ENCODE measurements at places on chromosomes 7 and 10. TPM values are rescaled to one million over a fixed set of nuclear protein-coding genes. Genes with fewer than 3 reads are reported as not detected.

The PNLIPRP1 gene
- not detected for total RNA-seq

DNA sequence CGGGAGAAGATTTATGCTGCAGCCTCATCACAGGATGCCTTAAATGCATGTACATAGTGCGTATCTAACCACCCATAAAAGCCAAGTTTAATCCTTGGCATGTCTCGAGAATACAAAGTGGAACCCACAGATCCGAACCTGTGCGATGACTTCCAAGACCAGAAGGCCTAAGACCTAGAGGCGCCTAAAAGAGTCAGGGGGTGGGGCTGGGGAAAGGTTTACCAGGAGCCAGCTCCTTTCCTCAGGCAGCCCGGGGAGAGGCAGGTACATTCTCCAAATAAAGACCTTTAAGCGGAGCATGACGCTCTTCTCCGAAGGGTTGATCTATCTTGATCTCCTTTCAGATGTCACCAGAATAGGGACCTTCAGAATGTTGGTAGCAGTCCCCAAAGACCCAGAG, 9.7 kb downstream of the SP8 start:
- DNase-seq: no peak
- H3K4me3 ChIP-seq: no peak overlapping the region
- no peaks in the 10 kb centered on the region for H3K36me3 ChIP-seq
- H3K4me1 ChIP-seq: peaks cover 2% of the 10 kb centered on the region

GRCh38 chr10:73061743-73062142, 34.9 kb downstream of the P4HA1 start:
- no peak overlapping the region for H3K27ac ChIP-seq
- H3K4me1 ChIP-seq: no peaks in the 10 kb centered on the region
- DNase-seq: no peak
- H3K4me3 ChIP-seq: no peak overlapping the region

DNA sequence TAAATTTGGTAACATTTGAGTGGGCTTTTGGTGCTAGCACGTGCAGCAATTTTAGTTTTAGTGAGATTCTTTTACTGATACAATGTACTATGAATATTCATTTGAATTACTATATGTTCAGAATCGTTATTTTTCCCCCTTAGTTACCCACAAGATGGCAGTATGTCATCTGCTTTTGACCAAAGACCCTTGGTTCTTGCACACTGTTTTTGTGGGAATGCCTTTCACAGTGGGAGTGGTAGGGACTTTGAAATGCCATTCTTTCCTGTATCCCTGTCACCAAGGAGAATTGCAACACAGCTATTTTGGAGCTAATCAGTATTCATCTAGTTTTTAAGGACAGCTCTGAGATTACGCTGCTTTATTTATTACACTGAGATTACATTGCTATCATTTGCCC, 40.6 kb downstream of the SEC23IP start:
- H3K27me3 ChIP-seq: no peaks in the 10 kb centered on the region
- no peak overlapping the region for H3K4me3 ChIP-seq
- no peak overlapping the region for H3K27ac ChIP-seq

All from ascending aorta (tissue), 2 donors.